Kidney tubule cell (primary cell): ENCODE measurements at places on chromosomes 16 and 17.

- DNase-seq: peak; percentile 84
These were observed 19.0 kb downstream of the IRF8 start for GRCh38 chr16:85917959-85918358.

DNA sequence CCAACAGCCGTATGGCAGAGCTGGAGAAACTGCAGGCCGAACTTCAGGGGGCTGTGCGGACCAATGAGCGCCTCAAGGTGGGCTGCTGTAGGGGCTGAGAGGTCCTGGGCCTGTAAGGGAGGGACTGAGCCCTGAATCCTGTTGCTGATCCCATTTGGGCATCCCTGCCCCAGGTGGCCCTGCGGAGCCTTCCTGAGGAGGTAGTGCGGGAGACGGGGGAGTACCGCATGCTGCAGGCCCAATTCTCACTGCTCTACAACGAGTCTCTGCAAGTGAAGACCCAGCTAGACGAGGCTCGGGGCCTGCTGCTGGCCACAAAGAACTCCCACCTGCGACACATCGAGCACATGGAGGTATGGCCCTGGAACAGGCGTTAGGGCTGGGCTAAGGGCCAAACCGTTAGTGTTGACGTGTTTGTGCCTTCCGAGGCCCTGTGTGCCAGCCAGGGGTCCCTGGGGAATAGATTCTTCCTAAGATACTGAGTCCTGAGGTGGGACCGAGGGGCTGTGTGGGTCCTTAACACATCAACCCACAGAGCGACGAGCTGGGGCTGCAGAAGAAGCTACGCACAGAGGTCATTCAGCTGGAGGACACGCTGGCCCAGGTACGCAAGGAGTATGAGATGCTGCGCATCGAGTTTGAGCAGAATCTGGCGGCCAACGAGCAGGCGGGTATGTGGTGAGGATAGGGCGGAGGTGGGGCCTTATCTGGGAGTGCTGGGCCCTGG is 4.2 kb downstream of the RNF40 start:
- no peak for DNase-seq

DNA sequence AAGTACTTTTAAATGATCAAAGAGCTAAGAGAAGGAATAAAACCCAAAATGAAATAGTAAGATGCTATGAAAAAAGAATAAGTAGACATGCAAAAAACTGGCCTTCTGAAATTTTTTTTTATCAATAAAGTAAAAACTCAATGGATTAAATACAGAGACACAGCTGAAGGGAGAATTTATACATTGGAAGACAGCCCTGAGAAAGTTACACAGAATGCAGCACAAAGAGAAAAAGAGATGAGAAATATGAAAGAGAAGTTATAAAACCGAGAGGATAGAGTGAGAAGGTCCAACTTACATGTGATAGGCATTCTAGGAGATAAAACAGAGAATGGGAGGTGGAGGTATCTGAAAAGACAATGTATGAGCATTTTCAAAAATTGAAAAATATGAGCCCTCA is 57.0 kb downstream of the MARF1 start:
- no peak for DNase-seq

DNA sequence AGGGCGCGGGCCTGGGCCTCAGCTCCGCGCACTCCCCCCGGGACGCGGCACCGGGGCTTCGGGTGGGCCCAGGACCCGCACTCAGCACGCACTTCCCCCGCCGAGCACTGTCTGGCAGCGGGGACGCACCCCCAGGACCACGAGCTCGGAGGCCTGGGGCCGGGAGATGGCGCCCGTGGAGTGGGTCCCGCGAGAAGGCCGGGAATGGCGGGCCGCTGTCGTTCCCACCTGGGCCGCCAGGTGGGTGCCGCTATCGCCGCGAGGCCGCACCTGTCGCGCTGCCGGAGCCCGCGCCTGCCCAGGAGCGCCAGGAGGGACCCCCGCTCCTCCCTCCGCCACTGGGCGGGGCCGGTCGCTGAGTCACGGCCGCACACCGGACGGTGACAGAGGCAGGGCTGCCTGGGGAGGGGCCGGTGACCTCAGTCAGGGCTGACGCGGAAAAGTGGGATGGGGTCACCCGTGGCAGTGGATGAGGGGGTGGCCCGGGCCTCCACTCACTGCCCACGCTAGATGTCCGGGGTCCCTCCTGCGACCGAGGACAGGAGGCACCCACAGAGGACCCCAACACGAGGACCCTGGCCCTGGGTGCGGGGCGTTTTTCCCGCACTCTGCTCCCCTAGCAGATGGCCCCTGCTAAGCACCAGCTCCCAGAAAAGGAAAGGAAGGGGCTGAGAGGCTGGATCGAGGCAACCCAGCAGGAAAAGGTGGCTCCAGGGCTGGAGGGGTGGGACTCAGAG is 6.9 kb upstream of the ACTG1 start:
- DNase-seq: peak; percentile 87

DNA sequence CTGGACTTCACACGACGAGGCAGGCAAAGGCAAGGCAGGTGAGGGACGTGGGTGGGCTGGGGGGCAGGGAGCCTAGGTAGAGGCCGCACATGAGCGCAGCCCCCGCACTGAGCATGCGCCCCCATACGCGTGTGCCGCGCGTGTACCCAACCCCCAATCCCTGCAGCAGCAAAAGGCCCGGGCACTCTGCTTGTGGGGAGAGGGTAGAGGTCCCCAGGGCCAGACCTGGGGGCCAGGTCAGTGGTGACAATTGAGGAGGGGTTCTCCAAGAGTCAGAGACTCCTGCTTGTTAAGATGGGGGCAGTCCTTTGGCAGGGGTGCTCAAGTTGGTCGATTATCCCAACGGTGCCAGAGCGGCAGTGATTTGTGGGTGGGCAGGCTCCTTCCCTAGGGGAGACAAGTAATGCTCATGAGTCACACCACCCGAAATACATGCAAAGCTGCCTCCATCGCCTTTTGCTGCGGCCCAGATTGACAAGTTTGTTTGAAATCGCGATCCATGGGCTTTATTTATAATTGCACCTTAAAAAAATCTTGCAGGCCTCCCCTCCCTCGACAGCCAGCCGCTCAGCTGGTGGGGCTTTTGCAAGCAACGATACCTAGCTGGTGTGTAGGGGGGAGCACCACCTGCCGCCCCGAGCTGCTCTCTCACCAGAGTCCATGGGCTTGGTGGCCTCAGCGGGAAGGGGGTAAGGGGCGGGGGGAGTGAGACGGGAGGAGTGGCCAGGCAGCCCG is 1.1 kb upstream of the GIT1 start:
- DNase-seq: peak; percentile 44

GRCh38 chr17:4174556-4174955 is 31.6 kb downstream of the CYB5D2 start:
- no peak for DNase-seq

DNA sequence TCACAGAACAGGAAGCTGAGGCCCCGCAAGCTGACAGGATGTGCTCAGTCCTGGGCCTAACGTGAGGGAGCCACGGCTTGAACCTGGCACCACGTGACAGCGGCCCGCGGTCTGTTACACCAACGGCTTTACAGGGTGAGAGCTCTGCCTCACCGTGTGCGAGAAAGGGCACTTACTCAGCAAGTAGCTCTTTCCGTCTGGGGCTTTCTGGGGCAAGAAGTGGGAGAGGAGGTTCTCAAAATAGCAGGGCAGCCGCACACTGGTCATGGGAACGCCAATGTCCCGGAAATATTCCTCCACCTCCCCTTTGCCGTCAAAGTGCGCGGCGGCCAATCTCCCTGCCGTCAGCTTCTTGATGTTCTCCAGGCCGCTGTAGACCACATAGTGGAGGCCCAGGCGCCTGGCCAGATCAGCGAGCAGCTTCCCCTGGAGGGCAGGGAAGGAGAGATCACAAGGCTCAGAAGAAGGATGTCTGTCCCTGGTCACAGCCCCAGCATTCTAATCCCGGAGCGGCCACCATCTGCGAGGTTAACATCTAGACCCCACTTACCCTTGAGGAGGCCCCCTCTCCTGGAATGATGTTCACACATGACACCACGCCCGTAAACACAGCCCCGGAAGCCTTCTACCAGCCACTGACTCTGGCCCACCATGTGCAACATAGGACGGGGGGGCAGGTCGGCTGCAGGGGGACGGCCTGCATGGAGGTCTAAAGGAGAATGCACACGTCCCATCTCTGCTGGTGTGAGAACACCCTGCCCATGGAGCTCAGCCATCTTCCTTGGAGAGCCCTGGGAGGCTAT is 8.2 kb downstream of the NMRAL1 start:
- no peak for DNase-seq

- DNase-seq: no peak
These were observed 621 bp downstream of the ARHGEF15 start for GRCh38 chr17:8310601-8311123.

DNA sequence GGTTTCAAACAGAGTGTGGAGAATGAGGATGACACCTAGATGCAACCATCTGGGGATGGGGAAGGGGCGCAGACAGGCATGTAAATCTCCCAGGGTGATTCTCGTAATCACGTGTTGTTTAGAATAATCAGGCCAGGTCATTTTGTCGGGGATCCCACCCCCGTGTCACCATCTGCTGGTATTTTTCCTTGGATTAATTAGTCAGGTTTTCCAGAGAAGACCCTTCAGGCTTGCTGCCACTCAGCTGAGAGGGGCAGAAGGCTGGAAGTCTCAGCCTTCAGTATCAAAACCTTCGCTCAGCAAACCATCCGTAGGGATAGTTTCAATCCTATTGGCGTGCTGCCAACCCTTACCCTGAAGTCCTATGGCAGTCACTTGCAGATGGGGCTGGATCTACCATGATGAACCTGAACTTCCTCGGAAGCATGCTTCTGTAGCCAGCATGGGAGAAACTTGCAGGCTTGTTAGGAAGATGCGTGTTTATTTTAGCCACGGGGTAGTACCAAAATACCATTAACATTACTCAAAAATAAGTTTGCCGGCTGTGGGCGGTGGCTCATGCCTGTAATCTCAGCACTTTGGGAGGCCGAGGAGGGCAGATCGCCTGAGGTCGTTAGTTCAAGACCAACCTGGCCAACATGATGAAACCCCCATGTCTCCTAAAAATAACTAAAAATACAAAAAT is 7.5 kb upstream of the ADCY9 start:
- no peak for DNase-seq

- no peak for DNase-seq
These were observed 34.5 kb downstream of the TBC1D16 start for GRCh38 chr17:80000981-80001775.

- DNase-seq: no peak
These were observed 66.4 kb upstream of the MPHOSPH6 start for GRCh38 chr16:82236415-82236814.

- DNase-seq: peak; percentile 47
These were observed 20.5 kb upstream of the SPACA3 start for GRCh38 chr17:32971171-32971570.

GRCh38 chr17:2958706-2959222 is 104.6 kb downstream of the OR1D5 start:
- no peak for DNase-seq

DNA sequence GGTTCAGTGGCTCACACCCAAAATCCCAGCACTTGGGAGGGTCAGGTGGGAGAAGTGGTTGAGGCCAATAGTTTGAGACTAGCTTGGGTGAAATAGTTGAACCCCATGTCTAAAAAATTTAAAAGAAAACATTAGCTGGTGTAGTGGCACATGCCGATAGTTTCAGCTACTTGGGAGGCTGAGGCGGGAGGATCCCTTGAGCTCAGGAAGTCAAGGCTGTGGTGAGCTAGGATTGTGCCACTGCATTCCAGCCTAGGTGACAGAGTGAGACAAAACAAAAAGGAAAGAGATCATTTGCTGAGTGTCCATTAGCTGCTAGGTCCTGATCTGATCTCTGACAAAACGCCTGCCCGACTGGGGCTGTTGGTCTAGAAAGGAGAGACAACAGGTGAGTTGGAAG is 14.1 kb upstream of the DBNDD1 start:
- DNase-seq: no peak

GRCh38 chr16:49324703-49325102 is 43.1 kb upstream of the CBLN1 start:
- no peak for DNase-seq

DNA sequence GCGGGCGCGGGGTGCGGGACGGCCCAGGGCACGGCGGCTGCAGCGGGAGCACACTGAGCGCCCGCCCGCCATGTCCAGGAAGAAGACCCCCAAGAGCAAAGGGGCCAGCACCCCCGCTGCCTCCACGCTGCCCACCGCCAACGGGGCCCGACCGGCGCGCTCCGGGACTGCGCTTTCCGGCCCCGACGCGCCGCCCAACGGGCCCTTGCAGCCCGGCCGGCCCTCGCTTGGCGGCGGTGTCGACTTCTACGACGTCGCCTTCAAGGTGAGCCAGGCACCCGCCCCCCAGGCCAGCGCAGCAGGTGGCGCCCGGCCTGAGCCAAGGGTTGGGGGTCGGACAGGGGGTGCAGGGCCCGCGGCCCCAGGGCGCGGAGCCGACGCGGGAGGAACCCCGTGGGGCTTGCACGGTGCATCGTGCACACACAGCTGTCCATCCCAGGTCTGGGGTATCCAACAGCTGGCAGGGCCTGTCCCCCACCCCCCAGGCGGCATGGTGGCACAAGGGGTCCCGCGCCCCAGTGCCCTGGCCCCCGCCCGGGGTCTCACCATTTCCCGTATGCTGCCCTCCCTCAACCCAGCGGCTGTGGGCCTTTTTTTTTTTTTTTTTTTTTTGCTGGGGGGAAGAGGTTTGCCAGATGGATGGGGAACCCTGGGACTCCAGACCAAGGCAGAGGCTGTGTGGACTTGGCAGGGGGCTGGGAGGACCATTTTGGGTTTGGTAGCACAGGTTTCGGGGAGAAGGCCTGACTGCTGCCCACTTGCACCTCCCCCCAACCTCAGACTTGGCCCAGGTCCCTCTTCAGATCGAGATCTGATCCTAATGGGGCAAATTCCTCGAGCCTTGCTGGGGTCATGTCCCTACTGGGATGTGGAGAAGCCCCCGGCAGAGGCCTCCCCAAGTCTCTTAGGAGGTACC is 547 bp downstream of the RAB26 start:
- DNase-seq: peak; percentile 42

DNA sequence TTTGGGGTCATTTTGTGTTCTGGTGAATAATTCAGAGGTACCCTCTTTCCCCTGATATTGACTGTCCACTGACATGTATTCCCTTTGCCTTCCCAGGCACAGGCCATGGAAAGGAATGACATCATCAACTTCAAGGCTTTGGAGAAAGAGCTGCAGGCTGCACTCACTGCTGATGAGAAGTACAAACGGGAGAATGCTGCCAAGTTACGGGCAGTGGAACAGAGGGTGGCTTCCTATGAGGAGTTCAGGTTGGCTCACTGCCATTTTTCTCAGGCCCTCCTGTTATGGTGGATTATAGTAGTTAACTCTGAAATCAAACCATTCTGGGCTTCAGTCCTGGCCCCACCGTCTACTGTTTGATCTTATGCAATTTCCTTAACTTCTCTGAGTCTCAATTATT is 1.6 kb upstream of the EFTUD2 start:
- peak; percentile 73 for DNase-seq

GRCh38 chr17:77098884-77099545 is 41.8 kb upstream of the SEC14L1 start:
- DNase-seq: no peak

- peak; percentile 8 for DNase-seq
These were observed 1.2 kb downstream of the MMP15 start for GRCh38 chr16:58026705-58027160.

GRCh38 chr16:12025472-12025871 is 48.9 kb downstream of the SNX29 start:
- DNase-seq: no peak

GRCh38 chr16:26795184-26795583 is 271.5 kb upstream of the C16orf82 start:
- DNase-seq: peak; percentile 12

GRCh38 chr17:68288804-68289203 is 2.1 kb downstream of the SLC16A6 start:
- no peak for DNase-seq
